ENCODE measurements at places on chromosomes 2 and 18.

- DNase-seq: no peak
Observed at GRCh38 chr2:156325688-156326525, 6.6 kb downstream of the NR4A2 start.

DNA sequence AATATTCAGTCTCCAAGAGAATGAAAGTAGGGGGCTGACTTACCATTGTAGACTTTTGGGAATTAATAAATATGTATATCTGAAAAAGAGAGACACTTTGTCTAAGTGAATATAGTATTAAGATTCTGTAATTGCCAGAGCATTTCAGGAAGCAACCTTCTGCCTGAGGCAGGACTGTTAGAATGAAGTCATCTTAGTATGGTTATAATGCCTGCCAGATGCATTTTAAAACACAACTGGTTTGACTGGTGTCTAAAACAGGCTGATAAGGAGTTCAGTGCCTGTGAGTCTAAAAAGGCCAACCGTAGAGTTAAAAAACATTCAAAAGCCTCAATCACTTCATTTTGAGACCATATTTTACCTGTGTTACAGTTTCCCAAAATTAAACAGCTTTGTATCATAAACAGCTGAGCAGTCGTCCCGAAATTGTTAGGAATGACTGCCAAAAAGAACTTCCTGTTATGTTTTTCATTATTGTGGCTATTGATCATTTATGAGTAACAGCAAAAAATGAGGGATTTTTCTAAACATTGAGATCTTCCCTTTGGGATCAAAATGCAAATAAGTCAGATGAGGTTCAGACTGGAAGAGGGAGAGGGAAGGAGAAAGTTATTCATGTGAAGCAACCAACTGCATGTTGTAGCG is 443.9 kb downstream of the PID1 start:
- no peak for DNase-seq

GRCh38 chr2:217790195-217790594 is 212.6 kb downstream of the TNS1 start:
- peak; percentile 28 for DNase-seq

- no peak for DNase-seq
Observed at GRCh38 chr2:164903951-164904350, 51.4 kb downstream of the SLC38A11 start.

DNA sequence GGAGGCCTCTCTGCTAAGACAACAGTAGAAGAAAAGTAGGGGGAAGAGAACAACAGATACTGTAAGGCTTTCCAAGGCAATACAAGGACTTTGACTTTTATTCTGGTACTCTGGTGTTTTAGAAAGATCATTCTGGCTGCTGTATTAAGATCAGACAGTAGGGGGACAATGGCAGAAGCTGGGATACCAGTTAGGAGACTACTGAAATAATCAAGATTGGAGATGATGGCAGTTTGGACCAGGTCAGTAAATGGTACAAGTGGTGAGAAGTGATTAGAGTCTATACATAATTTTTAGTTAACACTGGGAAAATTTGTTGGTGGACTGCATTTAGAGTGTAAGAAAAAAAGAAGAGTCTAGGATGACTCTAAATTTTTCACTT is 139.7 kb downstream of the ROCK1 start:
- DNase-seq: peak; percentile 21

- DNase-seq: no peak
Observed at GRCh38 chr2:154402213-154402612, 296.3 kb upstream of the KCNJ3 start.

Data from germinal center (tissue), 1 donor.